ENCODE measurements at places on chromosomes 2 and 18.

DNA sequence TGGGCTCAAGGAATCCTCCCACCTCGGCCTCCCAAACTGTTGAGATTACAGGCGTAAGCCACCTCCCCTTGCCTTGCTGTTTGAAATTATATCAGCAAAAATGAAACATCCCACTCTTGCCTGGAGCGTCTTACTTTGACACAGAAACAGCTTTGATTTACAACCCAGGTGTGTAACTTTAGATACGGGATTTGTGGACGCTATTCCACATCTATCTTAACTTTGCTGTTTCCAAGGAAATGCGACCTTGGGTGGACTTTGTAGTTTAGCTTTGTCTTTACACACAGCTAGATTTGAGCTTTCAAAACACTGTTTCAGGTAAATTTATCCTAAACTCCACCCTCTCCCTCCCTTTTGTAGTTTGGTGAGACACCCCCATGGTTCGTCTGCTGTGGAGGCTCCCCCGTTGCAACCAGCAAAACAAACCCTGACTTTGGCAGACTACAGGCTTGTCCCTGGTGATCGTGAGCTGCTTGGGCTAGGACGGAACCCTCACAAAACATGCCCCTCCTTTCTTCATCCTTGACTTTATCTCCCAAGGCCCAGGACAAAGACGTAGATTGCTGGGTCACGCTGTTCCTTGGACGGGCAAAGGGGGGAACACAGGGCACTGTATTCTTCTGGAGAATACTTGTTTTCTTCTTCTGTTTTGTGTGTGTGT is 5.5 kb upstream of the MSH6 start:
- no peak for DNase-seq

DNA sequence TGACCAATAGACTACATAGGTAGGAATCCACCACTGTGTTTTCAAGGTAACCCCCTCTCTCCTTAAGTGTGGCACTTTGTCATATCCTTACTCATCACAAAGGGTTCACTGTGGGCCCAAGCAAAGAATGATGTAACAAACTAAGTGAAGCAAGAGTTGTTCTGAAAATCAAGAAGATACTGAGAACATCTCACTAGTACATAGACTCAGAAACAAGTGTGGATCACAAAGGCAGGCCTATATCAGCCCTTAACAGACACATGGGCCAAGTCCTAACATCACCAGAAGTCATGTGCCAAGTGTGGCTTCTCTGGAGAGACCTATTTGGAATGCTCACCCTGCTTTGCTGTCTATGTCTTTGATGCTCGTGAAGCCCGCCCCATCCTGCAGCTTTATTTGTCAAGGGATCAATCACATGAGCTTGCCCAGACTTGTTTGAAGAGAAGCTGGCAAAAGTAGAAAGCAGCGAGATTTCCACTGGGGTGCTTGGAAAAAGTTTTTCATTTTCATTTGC is 131.2 kb upstream of the TTC39C start:
- DNase-seq, result no peak

GRCh38 chr18:77052983-77053309 is 79.6 kb downstream of the MBP start:
- no peak for DNase-seq

GRCh38 chr2:42117923-42118753 is 51.0 kb upstream of the EML4 start:
- peak; percentile 88 for DNase-seq

DNA sequence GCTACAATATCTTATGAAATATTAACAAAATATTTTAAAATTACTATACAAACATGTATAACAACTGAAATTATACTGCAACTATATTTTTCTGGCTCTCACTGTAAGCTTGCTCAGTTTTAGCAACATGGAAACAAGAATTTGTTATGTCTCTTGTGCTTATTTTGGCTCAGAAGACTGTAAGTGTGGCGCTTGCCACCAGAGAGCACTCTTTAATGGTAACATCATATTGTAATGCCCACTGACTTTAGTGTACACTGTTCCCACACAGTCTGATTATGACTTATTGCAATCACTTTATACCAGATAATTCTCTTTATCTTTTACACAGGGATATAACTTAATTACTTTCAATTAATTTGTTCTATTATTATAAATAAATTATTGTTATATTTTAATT is 1500.6 kb upstream of the TMEFF2 start:
- peak; percentile 61 for DNase-seq

GRCh38 chr2:167925758-167926157 is 321.6 kb downstream of the STK39 start:
- peak; percentile 24 for DNase-seq

- peak; percentile 47 for DNase-seq
These were observed 25.1 kb downstream of the DNPEP start for GRCh38 chr2:219362524-219363164.

GRCh38 chr2:111688482-111688881 is 195.5 kb downstream of the ANAPC1 start:
- DNase-seq, result no peak

- DNase-seq, result no peak
These were observed 44.2 kb downstream of the LHCGR start for GRCh38 chr2:48711343-48711742.

DNA sequence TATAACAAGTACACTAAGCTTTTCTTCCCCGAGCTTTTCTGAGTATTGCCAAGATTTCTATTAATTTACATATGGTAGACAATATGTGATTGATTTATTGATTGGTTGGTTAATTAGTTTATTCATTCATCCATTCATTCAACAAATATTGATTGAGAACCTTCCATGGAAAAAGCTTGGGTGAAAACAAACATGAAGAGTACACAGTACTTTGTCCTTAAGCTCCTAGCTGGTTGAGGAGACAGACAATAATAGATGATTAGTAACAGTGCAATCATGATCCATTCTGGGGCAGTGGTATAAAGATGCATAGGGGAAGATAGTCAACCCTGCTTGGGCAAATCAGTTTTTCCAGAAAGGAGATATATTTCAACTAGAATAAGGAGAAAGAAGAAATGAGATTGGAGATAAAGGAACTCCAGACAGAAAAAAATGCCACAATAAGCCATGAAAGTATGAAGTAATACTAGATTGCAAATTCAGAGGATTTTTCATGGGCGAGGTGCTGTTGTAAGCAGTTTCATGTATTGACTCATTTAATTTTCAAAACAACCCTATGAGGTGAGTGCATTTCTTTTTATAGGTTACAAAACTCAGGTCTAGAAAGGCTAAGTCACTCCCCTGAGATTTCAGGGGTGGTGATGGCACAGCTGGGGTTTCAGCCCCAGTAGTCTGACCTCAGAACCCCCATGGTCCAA is 129.5 kb downstream of the RND3 start:
- DNase-seq, result no peak

GRCh38 chr2:177886824-177887223 is 185.8 kb downstream of the PDE11A start:
- DNase-seq, result no peak

GRCh38 chr2:181312515-181312927 is 144.7 kb upstream of the ITGA4 start:
- no peak for DNase-seq

DNA sequence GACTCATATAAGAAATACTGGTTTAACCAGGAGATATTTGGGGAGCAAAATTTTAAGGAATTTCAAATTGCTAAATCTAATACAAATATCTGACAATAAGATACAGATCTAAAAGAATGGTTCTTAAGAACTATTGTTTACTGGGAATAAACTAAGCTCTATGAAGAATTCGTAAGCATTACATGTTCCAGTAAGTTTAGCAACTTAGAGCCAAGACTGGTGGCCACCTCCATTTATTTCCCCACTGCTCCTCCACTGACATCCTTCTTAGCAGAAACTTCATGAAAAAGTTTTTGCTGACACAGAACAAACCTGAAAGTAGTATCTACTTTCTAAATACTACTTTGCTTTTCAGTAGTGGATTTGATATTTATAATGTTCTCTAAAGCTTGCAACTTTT is 83.0 kb downstream of the ACSL3 start:
- no peak for DNase-seq

GRCh38 chr18:76056471-76057110 is 438.5 kb downstream of the ZNF516 start:
- no peak for DNase-seq

DNA sequence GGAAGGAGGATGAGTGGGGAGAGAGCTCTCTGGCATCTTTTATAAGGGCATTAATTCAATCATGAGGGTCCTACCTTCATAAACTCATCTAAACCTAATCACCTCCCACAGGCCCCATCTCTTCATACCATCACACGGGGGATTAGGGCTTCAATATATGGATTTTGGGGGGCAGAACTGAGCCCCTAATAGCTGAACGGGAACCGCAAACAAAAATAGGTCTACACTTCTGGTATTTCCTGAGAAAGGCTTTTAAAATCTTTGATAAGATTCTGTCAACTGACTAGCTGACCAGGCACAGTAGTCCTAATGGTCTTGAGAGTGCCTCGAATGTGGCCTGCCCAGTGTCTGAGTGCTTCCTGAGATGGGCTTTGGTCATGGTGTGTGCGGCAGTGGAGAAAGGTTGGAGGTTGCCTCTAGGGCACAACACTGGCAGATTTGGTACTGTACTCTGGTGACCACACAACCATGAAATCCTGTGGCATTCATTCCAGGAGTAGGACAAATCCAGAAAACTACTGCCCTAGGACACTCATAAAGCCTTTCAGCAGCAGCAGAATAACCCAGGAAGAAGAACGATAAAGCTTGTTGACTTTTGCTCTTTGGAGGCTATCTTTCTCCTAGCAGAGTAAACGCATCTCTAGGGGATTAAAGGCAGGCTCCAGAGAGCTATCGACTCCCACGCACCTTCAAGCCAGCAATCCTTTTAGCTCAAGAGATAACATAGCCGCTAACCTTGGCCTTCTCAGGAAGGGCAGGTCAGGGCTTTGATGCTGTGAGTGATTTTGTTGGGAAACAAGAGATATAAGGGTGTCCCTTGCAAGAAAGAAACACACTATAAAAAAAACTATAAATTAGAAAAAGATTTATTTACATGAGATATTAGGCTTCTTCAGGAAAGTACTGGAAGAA is 12.3 kb upstream of the APOB start:
- DNase-seq, result no peak

- DNase-seq, result no peak
These were observed 69.9 kb upstream of the BCL2L11 start for GRCh38 chr2:111050701-111051376.

DNA sequence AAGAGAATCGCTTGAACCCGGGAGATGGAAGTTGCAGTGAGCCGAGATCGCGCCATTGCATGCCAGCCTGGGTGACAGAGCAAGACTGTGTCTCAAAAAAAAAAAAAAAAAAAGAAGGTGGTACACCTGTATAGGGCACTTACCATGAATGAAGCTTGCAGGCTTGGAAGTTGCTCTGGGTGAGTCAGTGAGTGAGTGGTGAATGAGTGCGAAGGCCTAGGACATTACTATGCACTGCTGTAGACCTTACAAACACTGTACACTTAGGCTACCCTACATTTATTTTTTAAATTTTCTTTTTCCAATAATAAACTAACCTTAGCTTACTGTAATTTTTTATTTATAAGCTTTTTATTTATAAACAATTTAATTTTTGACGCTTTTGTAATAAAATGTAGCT is 78.4 kb upstream of the ATG16L1 start:
- DNase-seq, result no peak

DNA sequence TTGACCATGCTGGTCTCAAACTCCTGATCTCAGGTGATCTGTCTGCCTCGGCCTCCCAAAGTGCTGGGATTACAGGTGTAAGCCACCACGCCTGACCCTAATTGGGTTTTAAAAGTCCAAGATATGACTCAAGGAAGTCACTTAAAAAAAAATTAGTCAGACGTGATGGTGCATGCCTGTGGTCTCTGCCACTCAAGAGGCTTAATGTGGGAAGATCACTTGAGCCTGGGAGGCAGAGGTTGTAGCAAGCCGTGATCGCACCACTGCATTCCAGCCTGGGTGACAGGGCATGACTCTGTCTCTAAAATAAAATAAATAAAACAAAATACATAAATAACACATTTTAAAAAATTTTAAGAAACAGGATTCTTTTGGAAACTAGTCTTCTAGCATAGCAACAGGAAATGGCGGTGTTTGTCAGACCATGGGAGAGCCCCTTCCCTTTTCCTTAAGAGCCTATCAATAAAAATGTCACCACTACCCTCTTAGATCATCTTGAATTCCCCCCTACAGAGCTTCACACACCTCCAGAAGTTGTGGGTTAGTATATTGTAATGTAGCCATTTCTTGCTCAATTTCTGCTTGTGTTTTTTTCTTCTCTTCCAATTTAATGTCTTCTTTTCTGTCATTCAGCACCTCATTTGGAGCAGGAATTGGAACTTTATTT is 20.1 kb downstream of the SFT2D3 start:
- DNase-seq, result no peak

- no peak for DNase-seq
These were observed 31.7 kb downstream of the HRH4 start for GRCh38 chr18:24491927-24492834.

- no peak for DNase-seq
These were observed 51.0 kb downstream of the ABI2 start for GRCh38 chr2:203379156-203379555.

DNA sequence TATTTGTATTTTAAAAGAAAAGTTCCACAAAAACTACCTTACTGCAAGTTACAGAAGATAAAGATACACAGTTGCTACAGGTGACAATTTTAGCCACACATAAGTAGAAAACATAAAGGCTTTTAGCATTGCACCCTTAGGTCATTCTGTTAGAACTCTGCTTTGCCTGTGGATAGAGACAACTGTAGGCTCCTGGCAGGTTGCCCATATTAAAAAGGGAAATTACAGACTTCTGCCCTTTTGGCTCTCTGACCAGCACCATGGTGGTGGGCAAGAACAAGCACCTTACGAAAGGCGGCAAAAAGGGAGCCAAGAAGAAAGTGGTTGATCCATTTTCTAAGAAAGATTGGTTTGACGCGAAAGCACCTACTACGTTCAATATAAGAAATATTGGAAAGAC is 223.3 kb downstream of the MC4R start:
- DNase-seq, result no peak

DNA sequence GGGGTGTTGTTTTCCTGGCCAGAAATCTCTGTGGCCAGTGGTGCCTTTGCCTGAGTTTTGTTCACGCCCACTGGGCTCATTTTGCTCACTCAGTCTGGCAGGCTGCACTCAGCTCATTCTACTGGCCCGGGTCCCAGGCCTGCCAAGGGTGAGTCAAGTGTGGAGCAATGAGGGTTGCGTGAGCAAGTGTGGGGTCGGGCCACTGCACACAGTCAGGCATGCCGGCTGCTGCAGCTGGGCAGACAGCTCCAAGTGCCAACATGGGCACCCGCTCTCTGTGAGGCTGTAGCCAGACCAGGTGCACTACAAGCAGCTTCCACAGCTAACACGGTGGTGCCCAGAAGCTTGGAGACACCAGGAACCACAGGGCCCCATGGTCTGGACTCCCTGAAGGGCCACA is 801.1 kb upstream of the RAB6C start:
- no peak for DNase-seq

GRCh38 chr2:74915743-74916142 is 42.7 kb upstream of the POLE4 start:
- peak; percentile 38 for DNase-seq

GRCh38 chr2:134445985-134446382 is 192.1 kb downstream of the MGAT5 start:
- no peak for DNase-seq

DNA sequence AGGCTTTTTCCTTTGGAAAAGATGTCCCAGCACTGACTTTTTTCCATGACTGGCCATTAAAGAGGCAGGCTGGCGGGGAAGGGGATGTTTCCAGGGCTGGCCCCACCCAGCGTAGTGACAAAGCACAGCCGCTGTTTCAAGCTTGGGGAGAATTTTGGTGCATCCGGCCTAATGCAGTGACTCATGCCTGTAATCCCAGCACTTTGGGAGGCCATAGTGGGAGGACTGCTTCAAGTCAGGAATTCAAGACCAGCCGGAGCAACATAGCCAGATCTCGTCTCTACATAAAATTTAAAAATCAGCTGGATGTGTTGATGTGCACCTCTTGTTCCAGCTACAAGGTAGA is 78.0 kb upstream of the SH3BP4 start:
- no peak for DNase-seq

GRCh38 chr2:214264171-214264570 is 146.7 kb upstream of the VWC2L start:
- no peak for DNase-seq
